NCI-H774 (cell line): ENCODE measurements at places on chromosomes 2 and 18.

DNA sequence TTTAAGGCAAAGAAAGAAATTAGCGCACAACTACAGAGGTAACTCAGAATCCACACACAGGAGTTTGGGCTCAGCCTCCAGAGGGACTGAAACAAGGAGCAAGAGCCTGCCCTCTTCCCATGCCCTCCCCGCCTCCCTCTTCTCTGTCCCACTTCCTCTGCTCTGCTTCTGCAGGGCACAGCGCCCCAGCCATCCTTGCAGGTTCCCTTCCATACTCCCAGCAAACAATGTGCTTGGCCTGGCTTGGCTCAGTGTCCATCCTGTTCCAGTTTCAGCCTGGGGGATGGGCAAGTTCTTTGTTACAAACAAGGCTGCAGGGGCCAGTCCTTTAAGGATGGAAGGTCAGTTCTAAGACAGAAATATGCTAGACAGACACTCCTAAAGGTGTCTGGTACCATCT lies 133.5 kb downstream of the CDH20 start:
- no peak for DNase-seq

GRCh38 chr18:54983041-54983686 lies 23.9 kb upstream of the CCDC68 start:
- DNase-seq: peak; percentile 5

GRCh38 chr2:173903601-173904394 lies 61.4 kb downstream of the SP3 start:
- no peak for DNase-seq

- DNase-seq: no peak
These were observed 86.9 kb downstream of the LRRC30 start for GRCh38 chr18:7317804-7318231.

GRCh38 chr2:133940134-133940533 lies 313.7 kb upstream of the MGAT5 start:
- no peak for DNase-seq

DNA sequence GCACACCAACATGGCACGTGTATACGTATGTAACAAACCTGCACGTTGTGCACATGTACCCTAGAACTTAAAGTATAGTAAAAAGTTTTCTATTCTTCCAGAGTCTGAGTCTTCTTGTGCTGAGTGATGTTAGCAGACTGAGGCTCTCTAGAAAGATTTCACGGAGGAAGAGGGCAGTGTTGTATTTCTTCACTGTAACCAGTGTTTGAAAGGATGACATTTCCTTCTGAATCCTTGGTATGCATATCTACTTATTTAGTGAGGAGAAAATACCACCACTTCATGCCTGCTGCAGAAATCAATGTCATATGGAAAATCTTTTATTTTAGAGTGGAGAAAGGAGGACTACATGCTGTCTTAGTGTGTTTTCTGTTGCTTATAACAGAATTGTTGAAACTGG lies 357.1 kb downstream of the CCDC85A start:
- no peak for DNase-seq

DNA sequence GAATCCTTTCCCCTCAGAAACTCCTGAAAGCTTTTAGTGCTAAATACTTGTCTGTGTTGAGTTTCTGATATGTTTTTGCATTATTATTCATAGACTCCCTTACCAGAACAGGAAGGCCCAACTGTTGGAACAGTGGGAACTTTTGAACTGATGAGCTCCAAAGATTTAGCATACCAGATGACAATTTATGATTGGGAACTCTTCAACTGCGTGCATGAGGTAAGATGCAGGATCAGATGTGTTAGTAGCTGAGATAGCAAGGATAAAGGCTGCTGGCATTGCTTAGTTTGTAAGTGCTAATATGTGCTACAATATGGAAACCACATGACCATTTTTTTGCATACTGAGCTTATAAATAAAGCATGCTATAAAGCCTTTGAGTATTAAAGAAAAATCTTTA lies 49.2 kb upstream of the MAP3K20 start:
- DNase-seq: no peak

DNA sequence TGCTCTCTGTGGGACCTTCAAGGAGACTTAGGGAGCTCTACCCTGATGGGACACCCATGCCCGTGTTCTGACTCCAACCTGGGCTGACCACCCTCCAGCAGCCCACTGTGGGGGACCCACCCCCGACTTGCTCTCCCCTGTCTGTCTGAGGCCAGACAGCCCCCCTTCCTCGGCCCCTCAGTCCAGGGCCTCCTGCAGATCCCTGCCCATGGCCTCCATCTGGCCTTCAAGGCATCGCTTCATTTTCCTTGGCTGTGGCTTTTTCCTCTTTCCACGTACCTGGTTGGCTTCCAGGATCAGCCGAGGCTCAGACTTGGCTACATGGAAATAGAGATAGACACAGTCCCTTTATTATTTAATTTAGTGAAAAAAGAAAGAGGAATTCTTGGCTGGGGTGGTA lies 290.0 kb downstream of the CYP26B1 start:
- no peak for DNase-seq

- DNase-seq: no peak
These were observed 36.2 kb downstream of the HJURP start for GRCh38 chr2:233817995-233818638.

DNA sequence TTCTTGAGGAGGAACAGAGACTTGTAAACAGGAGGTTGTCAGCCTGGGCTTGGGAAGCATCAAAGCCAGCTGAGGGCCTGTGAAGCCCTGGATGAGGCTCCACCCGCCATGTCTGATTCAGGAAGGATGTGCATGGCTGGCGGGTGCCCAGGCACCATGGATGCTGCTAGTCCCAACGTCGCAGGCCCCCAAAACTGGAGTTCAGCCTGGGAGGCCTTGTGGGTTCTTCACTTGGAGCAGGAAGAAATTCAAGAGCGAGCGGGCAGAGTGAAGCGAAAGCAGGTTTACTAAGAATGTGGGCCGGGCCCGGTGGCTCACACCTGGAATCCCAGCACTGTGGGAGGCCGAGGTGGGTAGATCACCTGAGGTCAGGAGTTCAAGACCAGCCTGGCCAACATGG lies 12.1 kb upstream of the PXDN start:
- DNase-seq: no peak

- no peak for DNase-seq
These were observed 150.4 kb upstream of the ID2 start for GRCh38 chr2:8531481-8531880.

DNA sequence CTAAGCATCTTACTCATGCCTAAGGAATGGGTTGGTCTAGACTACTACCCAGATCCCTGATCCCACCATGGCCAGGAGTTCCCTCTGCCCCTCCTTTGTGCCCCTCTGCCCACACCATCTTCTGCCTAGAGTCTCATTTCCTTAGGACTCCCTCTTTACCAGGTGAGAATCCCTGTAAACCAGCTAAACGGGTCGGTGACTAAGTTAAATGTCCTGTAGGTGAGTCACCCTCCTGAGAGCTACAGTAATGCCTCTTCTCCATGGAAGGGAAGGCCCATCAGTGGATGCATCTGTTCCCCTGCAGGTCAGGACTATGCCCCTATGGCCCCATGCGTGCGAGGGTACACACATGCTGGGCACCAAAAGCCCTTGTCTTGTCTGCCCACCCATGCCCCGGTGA lies 25.4 kb downstream of the PTGR3 start:
- no peak for DNase-seq

DNA sequence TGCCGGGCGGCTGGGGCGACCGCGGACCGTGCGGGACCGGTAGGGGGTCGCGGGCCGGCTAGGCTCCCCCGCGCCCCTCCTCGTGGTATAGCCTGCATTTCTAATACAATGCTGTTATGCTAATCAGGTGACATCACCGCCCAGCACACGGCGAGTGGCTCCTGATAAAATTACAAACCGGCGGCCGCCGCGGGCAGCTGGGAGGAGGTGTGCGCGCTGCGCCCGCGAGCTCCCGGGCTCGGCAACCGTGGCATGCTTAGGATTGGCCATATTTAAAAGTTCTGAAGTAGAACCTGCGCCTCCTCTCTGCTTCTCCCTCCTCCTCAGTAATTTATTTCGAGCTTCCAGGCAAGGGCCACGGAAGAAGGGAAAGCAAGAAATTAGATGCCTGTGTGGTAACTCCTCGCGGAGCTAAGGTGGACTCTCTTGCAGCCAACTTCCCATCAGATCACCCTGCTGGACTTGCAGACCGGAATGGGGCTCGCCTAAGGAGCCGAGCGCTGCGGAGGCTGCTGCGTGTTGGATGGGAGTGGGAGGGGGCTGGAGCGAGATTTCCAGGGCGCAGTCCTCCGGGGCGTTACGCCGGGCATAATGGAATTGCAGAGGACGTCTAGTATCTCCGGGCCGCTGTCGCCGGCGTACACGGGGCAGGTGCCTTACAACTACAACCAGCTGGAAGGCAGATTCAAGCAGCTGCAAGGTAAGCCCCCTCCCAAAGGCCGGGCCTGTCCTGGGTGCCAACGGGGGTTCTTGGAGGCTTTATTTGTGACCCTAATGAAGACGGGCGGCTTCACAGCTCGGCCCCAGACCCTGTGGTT lies 102.3 kb downstream of the SPTBN1 start:
- peak; percentile 45 for DNase-seq

DNA sequence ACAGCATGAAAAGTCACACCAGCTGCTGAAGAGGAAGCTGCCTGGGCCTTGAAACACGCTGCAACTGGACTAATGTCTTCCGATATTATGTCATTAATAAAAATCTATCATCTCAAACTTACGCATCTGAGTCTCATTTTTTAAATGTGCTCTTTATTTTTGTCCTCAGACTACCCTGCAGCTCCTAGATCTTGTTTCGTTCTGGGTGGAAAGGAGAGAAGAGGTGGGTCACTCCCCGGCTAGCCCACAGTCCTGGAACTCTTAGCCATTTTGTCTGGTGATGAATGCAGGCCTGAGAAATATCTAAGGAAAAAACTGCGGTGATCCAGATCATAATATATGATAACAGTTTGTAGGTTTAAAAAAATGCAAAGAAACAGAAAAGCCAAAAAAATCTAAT lies 73.3 kb downstream of the TXNL1 start:
- DNase-seq: no peak

DNA sequence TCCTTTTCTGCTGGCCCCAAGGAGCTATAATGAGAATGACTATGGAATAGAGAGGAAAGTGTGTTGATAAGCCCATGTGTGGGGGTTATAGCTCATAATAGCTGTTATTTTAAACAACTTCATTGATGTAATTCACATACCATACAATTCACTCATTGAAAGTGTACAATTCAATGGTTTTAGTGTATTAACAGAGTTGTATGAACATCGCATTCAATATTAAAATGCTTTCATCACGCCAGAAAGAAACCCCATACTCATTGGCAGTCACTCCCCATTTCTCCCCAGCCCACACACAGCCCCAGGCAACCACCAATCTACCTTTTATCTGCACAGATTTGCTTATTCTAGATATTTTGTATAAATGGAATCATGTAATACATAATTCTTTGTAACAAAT lies 139.6 kb upstream of the CYP1B1 start:
- no peak for DNase-seq

DNA sequence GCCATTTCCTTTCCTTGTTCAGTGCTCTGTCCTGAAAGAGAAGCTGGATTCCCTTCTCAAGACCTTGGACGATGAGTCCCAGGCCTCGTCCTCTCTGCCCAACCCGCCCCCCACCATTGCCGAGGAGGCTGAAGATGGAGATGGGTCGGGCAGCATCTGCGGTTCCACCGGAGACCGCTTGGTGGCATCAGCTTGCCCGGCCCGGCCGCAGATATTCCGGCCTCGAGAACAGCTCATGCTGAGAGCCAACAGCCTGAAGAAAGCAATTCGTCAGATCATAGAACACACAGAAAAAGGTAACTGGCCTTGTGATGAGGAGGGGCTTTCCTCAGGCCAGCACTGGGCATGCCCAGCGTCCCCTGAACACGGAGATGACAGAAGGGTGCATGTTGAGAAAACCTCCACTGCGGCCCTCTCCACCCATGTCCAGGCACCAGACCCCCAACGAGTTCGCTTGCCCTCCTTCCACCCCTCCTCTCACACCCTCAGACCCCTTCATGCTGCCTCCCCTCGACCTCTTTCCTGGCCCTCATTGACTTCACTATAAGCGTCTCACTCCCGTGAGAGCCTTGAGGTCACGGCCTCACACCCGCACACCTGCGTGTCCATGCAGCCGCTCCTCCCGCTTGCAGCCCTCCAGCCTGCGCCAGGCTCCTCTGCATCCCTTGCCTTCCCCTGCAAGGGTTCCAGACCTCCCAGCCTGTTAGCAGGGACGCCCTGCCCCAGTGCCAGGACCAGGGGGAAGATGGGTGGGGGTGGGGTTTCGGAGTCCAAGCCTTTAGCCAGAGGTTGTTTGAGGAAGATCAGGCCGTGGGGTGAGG lies 95.0 kb downstream of the DGKD start:
- no peak for DNase-seq

GRCh38 chr2:28833740-28834470 lies 23.3 kb downstream of the SPDYA start:
- no peak for DNase-seq

DNA sequence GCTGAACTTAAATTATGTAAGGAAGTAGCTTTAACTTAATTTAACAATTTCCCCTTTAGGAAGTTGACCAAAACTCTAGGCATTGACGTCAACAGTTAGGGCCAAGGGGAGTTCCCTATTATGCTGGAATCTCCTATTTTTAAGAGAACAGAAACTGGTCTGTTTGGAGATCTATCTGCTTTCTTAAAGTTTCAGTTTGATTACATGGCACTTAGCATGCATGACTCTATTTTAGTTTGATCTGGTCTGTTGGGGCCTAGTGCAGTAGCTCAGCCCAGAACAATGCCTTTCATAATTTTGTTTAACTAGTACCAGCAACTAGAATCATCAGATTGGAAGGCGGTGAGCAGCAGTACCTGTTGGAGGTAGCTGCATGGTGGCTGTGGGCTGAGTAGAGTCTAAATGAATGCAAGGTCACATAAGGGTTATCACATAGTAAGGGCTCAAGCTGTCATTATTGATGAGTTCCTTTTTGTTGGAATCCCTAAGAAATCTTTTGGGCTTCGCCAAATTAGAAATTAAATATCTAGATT lies 60.5 kb upstream of the ZNG1B start:
- DNase-seq: no peak

DNA sequence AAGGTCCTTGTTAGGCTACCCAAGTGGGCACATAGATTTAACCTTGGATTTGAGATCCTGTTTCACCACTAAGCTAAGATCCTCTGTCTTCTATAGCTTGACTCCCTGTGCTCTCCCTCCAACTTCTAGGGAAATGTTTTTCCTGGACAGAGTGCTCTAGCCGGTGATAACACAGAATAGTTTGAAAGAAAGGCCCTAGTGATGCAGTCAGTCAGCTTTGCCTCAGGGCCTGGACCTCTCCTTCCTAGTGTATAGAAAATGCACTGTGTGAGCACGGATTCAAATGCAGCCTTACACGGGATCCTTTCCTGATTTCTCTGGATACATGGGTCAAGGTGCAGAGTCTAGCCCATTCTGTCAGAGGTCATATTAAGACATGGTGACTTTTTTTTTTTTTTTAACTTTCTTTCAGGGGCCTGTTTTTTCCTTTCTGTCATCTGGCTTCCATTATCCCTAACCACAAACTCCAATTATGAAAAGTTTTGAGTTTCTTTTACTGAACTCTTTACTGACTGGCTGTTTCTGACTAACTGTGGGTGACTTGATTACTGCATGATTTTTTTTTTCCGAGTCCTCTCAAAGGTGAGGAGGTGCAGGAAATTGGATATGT lies 122.6 kb downstream of the LRP1B start:
- no peak for DNase-seq

GRCh38 chr2:233331536-233331935 lies 22.8 kb upstream of the DGKD start:
- no peak for DNase-seq

GRCh38 chr18:38923540-38923939 lies 1357.9 kb upstream of the CELF4 start:
- DNase-seq: no peak
